ENCODE measurements at places on chromosomes 12 and 14.
A peak's percentile ranks its signal among the peaks of the same experiment; 100 is the strongest.

DNA sequence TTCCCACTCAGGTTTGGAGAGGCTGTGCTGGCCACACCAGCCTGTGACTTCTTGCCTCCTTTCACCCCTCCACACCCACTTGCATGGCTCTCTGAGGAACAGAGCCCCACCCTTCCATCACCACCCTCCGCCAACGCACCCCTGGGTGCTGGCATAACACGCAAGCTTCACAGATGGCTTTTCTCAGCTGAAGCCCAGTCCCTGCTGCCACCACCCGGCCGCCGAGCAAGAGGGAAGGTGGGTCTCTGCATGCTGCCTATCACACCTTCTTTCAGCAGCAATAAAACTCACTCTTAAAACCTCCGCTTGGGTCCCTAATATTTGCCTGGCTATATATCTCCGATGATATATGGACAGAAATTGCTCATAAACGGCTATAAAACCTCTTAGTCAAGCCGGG is 41.6 kb downstream of the SMUG1 start:
- DNase-seq = no peak

GRCh38 chr14:36583893-36584811 is 1.7 kb upstream of the NKX2-8 start:
- DNase-seq = no peak

GRCh38 chr14:78982551-78982950 is 812.4 kb downstream of the NRXN3 start:
- DNase-seq = no peak

- DNase-seq = no peak
Measured at GRCh38 chr14:74267588-74267987, 28.3 kb downstream of the VSX2 start.

- no peak for DNase-seq
Measured at GRCh38 chr14:24232645-24233537, at the start of gene GMPR2. Gene GMPR2, plus strand, starts transcription at chr14:24232929. Its CDS starts 325 bp downstream, at chr14:24233254.

DNA sequence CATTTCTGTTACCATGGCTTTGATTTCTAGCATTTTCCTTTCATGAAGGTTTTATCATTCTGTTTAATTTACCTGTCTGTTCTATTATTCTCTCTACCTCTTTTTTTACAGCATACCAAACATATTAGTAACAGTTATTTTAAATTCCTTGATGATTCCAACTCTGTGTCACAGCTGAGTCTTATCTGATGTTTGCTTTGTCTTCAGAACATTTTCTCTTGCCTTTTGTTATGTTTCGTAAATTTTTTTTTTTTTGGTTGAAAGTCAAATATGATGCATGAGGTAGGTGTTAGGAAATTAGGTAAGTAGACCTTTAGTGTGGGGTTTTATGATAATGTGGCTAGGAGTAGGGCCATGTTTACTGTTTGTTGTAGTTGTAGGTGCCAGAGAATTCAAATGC is 496.4 kb downstream of the FOXG1 start:
- DNase-seq = no peak

DNA sequence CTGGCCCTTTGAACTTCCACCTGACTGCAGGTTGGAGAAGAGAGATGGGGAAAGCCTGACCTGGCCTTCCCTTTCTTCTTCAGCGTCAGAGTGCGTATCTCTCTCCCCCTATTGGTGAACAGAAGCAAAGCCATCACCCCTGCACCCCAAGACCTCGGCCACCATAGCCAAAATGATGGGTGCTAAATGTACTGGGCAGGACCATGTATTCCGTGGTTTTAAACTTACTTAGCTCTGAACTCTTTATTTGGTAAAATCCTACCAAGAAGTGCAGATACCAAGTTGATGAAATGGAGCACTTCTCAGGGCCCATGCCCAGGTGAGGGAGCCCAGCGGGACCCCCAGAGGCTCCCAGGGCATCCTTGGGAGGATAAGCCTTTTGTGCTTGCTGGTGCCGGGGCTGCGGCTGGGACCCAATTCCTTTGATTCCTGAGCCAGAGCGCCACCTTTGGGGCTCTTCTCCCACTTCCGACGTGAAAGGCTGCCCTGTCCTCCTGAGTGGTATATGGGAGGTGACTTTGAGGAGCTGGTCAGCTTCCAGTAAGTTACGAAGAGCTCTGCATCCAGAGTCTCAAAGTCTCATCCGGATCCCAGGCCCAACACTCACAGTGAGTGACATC is 9.4 kb downstream of the CCND2 start:
- no peak for DNase-seq

DNA sequence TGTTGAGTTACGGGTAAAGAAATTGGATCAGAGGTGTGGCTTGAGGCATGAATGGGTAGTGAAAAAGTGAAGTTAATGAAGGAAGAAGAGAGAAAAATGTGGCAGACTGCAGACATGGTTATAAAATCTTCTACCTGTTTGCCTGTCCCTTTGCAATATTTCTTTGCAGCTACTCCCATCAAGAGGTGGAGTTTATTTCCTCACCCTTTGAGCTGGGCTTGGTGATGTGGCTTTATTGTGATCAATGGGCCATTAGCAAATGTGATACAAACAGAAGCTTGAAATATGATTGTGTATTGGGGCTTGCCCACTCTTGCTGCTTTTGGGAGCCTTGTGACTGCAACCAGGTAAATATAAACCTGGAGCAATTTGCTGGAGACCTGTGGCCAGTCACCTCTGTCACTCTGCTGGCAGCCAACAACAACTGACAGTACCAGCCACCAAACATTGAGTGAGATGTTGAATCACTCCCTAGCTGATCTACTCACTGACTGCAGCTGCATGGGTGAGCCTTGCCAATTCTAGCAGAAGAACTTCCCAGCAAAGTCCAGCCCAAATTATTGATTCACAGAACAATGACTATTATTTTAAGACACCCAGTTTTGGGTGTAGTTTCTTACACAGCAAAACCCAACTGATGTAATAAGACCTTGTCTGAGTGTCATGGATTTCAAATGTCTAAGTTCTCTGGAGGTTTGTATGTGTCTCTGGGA is 151.0 kb upstream of the ATP2B1 start:
- no peak for DNase-seq

DNA sequence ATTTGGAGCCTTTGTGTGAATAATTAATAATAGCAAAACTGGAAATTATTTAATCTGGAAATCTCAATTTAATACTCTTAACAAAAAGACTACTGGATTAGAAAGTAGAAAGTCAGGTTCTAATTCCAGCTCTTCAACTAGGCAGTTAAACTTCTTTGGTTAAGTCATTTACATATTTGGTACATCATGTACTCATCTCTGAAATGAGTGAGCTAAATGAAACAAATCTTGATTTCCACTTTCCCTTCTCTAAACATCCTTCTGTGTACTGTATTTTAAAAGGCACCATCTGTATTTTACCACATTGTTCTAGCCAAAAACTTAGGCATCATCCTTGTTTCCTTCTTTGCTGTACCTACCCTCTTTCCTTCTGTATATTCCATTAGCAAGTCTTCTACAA is 26.9 kb downstream of the CRADD start:
- DNase-seq = no peak

DNA sequence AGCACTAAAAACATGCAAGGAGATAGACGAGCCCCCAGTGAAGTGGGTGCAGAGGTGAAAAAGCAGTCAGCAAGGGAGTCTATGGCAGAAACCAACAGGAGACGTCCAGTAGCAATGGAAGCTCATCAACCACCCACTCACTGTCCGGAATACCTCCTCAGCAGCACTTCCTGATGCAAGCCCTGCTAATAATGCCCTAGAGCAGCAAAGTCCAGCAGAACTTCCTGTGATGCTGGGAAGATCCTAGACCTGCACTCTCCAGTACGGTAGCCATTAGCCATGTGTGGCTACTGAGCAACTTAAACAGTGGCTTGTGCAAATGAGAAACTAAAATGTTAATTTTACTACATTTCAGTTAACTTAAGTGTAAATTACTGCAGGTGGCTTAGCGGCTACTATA is 11.0 kb downstream of the SERPINA9 start:
- DNase-seq = no peak

GRCh38 chr14:90381011-90381786 is 15.6 kb upstream of the CALM1 start:
- no peak for DNase-seq

DNA sequence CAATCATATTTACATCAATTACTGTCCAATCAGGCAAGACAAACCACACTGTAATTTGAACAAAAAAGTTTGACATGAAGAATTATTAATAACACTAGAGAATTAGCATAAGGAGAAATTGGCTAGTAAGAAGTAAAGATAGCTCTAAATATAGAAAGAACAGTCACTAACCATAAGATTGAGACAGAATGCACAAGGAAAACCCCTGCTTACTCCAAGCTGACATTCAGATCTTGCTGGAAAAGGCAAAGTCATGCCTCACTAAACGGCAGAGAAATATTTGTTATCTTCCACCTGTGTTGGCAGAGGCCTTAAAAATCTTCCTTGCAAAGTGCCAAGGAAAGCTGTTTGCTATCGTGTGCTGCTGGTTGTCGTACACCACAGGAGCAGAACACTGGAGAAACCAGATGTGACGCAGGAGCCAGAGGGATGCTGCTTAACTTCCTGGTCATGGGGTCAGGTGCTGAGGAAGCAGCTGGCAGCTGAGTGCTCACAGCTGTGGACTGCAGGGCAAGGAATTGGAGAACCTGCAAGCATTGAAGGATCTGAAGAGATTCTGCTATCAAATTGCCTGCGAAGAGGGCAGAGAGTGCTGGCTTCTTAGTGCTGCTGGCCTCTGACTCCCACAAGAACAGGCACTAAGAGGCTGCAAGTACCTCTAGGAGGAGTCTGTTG is 1323.3 kb downstream of the LRFN5 start:
- no peak for DNase-seq

GRCh38 chr14:101781240-101782061 is 19.9 kb downstream of the PPP2R5C start:
- no peak for DNase-seq

DNA sequence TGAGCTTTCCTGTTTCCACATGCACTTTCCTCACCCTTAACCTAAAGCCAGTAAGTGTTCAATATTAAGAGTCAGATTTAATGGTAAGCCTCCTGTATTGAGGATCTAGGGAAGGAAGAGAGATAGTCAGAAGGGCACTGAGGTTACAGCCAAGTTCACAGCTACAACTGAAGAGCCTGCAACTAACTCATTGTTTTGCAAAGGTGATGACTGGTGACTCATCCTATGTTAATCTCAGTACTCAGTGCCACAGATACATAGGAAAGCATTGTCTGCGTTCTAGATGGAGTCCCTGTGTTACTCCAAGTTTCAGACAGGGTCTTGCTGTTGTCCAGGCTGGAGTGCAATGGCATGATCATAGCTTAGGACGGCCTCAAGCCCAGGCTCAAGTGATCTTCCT is 157.0 kb upstream of the RBM19 start:
- DNase-seq = no peak

DNA sequence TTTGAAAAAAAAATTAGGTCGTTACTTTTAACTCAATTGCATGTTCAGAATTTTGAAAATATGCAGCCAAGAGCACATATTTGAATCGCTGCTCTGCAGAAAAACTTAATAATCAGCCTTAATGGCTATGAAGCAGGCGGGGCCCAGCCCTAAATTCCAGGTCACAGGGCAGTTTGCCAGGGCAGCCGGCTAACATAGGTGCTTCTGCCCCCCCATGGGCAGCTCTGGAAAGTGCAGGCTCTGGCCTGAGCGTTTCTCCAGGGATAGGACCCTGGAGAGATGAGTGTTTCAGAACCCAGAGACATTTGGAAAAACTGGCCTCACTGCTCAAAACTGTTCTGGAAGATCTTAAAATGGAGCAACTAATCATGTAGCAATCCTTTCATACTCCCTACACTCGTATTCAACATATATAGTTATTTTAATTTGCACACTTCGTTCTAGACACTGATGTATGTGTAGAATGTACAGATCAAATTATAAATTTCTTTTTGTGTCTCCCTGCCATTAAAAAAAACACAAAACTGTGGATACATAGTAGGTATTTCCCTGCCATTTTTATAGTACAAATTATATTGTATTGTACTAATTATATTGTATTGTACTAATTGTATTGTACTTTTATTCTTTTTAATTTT is 26.0 kb upstream of the PTGR2 start:
- DNase-seq = peak; percentile 50

DNA sequence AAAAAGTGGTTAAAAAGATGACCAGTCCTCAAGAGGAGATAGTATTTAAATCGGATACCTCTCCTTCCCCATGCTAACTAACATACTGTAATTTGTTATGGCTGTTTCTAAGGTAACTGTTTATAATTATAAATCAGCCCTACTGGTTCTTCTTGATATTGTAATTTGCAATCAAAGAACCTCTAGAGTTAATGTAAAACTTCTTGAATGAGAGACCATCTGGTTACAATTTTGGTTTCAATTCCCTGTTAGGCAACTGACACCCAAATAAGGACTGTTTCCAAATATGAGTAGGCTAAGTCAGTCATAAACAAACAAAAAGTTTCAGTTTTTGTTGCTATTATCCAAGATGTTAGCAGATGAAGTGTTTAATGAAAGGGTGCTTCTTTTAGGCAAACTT is 120.2 kb upstream of the DNM1L start:
- DNase-seq = no peak

DNA sequence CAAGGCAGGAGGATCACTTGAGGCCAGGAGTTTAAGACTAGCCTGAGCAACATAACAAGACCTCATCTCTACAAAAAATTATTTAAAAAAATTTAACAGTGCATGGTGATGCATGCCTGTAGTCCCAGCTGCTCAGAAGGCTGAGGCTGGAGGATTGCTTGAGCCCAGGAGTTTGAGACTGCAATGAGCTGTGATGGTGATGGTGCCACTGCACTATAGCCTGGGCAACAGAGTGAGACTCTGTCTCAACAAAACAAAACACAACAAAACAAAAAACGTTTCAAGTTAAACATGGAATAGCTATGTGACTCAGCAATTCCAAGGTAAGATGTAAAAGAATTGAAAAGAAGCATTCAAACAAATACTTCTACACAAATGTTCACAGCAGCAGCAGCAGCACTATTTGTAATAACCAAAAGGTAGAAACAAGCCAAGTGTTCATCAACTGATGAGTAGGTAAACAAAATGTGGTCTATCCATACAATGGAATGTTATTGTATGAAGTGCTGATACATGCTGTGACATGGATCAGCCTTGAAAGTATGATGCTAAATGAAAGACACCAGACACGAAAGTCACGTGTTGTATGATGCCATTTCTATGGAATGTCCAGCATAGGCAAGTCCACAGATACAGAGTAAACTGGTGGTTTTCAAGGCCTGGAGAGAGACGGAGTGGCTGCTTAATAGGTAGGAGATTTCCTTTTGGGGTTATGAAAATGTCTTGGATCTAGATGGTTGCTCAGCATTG is 31.4 kb downstream of the CFAP251 start:
- no peak for DNase-seq
